A549 (cell line): ENCODE measurements at places on chromosomes 12 and 14.

DNA sequence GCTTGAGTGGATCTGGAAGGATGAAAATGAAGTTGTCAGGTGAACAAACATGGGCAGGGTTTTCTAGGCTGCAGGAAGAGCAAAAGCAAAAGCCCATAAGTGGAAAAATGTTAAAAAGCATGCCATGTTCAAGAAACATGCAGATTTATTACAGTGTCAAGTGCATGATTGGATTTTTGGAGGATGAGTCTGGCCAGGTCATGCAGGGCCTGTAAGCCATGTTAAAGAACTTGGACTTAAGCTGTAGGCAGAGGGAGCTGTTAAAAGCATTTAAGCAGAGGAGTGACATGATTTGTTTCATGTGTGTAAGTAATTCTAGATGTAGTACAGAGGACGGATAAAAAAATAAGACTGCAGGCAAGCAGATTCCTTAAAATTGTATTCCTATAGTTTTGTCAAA lies 16.3 kb upstream of the SINHCAF start:
- no peak for DNase-seq

- no peak for DNase-seq
Observed at GRCh38 chr12:52704464-52704863, 1.1 kb upstream of the KRT77 start.

GRCh38 chr14:100130521-100130920 lies 28.9 kb downstream of the DEGS2 start:
- no peak for DNase-seq

DNA sequence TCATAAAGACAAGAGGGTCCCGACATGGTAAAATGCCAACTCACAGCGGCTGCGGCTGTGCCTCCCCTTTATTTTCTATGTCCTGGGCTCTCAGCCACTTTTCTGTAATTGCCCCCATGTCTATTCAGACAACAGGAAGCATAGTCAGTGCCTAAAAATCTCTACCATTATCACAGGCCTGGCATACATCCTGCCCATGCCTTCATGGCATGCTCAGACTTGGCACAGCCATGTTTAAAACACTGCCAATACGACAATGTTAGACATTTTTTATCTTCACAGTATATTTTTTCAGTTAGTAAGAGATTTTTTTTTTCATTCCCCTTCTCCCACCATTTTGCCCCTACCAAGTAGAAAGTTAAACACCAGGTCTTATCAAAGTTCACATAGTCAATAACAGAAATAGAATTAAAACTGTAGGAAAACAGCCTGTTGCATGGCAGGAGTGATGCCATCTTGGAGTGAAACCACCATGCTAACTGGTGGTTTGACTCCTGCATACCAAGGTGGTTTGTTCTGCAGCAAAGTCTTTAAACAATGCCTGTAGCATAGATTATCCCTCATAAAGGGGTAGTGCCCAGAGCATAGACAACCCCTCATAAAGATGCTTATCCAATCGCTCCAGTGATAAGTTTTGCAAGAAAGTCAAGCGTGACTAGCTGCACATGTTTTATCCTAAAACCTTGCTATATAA lies 18.9 kb upstream of the CERS5 start:
- DNase-seq = no peak

DNA sequence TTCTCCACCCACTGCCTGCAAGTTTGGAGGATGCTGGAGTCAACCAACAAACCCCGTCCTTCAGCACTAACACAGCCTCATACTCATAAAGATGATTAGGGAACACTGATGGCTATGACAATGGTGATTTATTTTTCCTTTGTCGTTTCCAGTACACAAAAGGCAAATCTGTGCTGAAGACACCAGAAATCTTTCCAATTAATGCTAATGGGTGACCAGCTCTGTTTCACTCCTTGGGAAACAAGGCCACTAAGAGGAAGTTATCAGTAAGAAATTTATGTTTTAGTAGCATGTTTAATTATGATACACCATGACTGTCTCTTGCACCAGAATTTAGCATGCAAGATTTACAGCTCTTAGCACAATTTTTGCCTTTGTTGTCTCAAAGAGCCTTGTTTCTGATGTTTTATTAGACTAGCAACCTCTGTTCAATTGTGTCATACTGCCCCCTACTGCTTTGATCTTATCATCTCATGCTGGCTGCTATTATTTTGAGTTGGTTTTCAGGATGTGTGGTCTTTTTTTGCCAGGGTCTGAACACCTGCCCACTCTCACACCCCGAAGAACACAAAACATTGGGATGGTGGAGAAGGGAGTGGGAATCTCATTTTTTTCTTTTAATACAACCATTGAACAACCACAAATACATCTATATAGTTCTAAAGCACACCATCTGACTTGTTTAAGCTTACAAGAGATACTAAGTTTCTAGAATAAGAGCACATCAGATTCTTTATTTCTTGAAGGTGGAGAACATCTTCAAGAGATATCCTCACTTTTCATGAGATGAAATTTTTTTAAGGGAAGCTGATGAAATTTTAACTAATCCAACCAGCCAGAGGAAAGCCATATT lies 160.9 kb downstream of the SPTSSA start:
- DNase-seq = peak; percentile 59

DNA sequence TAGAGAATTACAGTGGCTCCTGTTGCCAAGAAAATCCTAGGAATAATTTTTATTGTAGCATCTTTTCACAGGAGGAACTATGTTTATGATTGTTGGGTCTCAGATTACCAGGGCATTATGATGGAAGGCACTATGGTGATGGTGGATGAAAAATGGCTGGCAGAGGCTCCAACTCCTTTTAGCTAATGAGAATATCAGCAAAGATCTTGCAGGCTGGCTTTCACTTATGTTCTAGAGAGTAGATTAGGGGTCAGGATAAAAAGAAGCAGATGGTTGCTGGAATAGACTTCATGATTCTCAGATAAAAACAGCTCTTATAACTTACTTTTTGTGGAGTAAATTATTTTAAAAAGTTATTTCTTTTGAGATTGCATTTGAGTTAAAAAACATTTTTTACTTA lies 501.9 kb downstream of the TRHDE start:
- DNase-seq = no peak

DNA sequence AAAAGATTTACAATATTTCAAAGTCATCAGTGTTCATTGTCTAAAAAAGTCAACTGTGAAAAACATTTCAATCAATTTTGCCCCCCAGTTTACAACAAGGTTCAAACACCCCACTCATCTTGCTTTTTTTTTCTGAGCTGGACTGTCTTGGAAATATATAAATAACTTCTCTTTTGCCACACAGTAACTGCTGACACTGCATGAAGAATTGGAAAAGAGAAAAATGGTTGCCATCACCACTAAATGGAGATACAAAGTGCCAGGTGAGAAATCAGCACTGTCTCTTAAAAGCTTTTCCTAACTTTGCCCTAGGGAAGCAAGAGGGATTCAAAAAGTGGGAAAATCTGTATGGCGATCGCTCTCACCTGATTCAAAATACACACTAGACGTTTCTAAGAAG lies 101.4 kb downstream of the TRAFD1 start:
- DNase-seq = no peak

- no peak for DNase-seq
Observed at GRCh38 chr14:61484031-61484430, 162.7 kb downstream of the PRKCH start.

DNA sequence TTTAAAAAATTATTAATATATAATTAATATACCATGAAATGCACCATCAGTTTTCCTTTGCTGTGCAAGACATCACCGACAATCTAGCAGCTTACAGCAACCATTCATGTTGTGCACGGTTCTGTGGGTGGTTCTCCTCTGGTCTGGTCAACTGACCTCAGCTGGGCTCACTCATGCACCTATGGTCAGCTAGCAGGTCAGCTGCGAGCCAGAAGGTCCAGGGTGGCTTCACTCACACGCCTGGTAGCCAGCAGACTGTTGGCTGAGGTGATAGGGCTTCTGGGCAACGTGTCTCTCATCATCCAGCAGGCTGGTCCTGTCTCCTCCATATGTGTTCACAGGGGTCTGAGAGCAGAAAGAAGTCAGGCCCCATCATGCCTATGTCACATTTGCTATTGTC lies 210.4 kb downstream of the KIF26A start:
- DNase-seq = no peak

DNA sequence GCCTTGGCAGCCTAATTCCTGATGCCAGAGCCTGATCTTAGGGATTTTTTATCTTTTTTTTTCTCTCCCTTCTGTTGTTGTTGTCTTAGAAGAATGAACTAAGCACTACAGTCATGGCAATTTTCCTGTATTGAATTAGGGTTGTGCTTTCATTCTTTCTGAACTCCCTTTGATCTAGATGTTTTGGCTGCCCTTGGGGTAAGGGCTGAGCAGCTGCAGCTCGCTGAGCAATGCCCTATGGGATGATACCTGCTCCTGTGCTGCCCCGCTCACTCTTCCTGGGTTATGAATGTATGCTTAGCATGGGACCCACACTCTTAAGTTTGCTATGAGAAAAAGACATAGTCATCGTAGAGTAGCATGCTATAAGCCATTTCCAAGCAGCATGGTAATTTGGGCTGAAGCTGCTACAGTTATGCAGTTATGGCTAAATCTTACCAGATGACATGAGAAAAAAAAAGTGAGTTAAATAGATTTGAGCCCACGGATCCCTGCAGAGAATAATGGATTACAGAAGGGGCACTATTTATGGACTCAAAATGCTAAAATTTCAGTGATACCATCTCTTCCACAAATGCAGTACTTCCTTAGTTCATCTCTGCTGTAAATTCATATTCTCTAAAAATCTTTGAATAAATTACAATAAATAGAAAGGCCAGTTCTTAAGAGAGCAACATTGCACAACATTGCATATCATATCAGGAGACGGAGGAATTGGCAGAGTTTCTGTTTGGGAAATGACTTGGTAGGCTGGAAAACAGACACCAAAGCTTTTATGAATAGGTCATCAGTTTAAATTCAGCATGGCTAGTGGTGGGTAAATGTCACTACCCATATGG lies 79.2 kb upstream of the PTHLH start:
- no peak for DNase-seq

DNA sequence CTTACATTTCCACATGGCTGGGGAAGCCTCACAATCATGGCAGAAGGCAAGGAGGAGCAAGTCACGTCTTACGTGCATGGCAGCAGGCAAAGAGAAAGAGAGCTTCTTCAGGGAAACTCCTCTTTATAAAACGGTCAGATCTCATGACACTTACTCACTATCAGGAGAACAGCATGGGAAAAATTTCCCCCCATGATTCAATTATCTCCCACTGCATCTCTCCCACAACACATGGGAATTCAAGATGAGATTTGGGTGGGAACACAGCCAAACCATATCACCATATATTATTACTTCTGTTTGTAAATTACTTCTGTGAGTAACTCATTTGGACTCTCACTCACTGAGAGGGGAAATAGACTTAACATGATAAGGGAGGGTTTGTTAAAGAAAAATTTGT lies 1496.8 kb upstream of the TMEM132C start:
- no peak for DNase-seq

DNA sequence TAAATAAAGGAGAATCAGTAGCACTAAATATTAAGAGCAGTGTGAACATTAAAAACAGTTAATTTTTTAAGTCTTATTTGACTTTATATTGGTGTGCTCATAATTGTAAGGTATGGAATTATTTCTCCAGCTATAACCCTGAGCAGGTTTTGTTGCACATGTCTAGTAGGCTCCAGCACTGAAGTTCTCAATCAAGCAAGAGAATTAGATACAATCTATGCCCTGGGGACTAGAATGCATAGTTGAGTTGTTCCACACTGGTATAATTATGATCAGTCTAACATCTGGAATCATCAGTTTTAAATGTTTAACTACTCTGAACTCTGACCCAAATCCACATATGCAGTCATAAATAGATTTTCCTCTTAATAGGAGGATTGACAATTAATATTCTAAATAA lies 257.8 kb upstream of the ARHGAP5 start:
- DNase-seq = no peak

- no peak for DNase-seq
Observed at GRCh38 chr12:111984820-111985219, 28.1 kb downstream of the TMEM116 start.

DNA sequence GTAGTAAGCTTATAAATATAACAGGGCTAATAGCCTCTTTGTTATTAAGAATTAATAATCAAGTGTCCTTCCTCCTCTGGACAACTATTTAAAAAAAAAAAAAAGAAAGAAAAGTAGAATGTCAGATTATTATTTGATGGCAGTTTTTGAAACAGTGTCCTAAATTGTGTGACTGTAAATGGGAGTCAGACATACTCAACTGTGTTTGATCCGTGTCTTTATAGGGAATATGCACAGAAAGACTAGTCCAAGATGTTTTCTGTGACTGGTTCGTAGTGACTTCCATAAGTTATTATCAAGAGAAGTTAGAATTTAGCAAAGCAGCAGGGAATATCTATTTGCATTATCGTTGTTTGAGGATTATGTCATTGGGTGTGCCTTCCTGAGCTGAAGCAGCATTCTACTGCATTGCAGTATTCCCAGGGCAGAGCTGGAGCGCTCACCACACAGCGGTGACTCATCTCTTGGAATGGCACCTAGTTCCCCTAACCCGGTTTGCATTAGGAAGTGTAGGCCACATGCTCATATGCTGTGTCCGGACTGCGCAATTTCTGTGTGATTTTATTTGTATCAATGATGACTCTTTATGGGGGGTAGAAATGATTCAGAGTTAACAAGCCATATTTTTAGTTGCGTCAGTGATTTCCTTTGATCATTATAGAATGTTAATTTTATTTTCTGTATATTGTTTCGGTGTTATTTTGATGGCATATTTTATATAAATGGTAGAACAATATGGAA lies 7.9 kb downstream of the DYNC1H1 start:
- DNase-seq = peak; percentile 90

DNA sequence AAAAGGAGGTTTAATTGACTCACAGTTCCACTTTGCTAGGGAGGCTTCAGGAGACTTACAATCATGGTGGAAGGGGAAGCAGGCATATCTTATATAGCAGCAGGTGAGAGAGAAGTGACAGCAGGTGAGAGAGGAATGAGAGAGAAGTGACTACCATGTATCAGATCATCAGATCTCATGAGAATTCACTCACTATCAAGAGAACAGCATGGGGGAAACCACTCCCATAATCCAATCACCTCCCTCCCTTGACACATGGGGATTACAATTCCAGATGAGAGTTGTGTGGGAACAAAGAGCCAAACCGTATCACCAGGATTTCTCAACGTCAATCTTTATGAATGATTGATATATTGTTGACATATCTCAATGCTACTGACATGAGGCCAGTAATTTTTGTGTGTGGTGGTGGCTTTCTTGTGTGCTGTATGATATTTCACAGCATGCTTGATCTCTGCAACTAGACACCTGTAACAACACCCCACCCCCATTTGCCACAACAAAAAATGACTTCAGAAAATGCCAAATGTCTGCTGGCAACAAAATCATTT lies 1470.9 kb upstream of the SEL1L start:
- no peak for DNase-seq

GRCh38 chr14:62001963-62002362 lies 239.7 kb downstream of the SNAPC1 start:
- no peak for DNase-seq

- DNase-seq = no peak
Observed at GRCh38 chr12:107080299-107080698, 13.1 kb downstream of the CRY1 start.

GRCh38 chr14:67357969-67358354 lies 1.6 kb downstream of the ATP6V1D start:
- no peak for DNase-seq

DNA sequence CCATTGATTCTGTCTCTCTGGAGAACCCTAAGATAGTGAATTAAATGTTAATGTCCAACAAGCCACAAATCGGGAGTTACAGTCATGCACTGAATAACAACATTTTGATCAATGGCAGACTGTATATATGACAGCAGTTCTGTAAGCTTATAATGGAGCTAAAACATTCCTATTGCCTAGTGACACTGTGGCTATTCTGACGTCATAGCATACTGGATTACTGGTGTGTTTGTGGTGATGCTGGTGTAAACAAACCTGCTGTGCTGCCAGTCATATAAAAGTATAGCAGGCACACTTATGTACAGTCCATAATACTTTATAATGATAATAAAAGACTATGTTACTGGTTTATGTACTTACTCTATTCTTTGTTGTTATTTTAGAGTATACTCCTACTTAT lies 56.7 kb upstream of the BICD1 start:
- peak; percentile 25 for DNase-seq
